ENCODE measurements at places on chromosomes 16 and 17.

DNA sequence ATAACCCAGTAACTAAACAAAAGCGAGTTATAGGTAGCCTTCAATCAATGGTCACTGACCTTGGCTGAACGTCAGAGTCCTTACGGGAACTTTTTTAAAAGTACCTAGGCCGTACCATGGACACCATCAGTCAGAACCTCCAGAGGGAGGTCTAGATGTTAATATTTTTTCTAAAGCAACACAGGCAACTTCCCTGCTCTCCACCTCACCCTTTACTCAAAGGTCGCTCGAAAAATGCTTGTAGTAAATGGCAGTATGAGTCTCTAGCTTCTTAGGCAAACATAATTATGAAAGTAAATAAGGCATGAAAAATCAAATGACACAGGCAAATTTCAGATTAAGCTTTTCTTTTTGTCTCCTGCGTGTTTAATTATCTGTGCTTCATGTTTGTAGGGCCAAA is 82.1 kb downstream of the SLC39A11 start:
- no peak for DNase-seq

DNA sequence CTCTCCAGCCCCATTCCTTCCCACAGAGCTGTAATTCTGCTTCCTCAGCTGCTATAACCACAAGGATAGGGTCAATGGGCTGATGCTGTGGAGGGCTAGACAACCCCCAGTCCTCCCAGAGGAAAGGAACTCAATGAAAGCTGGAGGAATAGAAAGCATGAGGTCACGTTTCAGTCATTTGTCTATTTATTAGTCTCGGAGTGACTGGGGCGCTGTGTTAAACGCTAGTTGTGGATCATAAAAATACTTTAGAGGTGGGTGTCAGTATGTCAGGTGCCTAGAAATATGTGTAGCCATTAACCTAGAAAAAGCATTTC is 787 bp upstream of the CCL3L1 start:
- no peak for DNase-seq

- DNase-seq = no peak
Observed at GRCh38 chr16:5616841-5617240, 519.2 kb upstream of the EEF2KMT start.

- DNase-seq = peak; percentile 53
Observed at GRCh38 chr17:82000803-82001570, 21.7 kb downstream of the CENPX start.

DNA sequence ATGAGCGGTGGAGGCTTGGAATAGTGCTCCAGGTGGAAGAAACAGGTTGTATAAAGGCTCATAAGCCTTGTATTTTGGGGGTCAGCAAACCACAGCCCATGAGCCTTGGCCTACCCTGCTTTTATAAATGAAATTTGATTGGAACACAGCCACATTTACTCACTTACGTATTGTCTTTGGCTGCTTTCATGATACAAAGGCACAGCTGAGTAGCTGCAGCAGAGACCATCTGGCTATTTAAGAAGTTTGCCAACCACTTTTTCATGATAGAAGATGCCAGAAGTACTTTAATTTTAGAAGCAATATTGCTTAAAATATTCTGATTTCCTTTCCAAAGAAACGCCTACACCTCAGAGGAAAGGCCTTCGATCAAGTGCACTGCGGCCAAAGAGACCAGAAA is 73.8 kb downstream of the C17orf58 start:
- DNase-seq = no peak

DNA sequence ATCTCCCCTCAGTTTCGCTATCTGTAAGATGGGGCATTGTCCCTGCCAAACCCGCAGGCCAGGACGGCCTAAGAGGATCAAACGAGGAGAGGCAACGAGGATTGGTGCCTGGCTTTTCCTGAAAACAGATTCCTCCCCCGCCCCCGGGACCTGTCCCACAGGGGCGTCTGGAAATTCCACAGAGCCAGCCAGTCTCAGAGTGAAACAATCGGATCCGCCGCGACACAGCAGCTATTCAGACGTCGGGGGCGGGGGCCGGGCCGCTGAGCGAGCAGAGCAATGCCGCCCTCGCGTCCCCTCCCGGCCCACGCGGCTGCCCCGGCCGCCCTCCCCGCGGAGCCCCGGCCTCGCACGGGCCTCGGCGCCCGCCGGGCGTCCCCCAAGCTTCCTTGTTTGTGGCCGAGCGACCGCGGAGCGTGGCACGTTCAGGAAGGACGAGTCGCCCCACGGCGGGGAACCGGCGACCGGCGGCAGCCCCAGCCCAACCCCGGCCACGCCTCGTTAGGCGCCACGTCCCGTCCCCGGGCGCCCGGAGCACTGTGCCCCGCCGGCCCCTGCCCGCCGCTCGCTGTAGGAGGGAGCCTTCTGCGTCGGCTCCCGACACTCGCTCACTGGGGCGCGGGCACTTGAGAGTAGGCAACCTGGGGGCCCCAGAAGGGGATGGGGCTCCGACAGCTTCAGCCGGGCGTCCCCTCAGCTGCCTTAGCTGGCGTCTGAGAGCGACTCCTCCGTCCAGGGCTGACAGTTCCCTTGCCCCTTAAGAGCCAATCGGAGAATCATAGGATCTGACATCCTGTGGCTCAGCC is 29.6 kb upstream of the PHOSPHO1 start:
- peak; percentile 72 for DNase-seq

- no peak for DNase-seq
Observed at GRCh38 chr17:11707586-11707985, 109.3 kb downstream of the DNAH9 start.

DNA sequence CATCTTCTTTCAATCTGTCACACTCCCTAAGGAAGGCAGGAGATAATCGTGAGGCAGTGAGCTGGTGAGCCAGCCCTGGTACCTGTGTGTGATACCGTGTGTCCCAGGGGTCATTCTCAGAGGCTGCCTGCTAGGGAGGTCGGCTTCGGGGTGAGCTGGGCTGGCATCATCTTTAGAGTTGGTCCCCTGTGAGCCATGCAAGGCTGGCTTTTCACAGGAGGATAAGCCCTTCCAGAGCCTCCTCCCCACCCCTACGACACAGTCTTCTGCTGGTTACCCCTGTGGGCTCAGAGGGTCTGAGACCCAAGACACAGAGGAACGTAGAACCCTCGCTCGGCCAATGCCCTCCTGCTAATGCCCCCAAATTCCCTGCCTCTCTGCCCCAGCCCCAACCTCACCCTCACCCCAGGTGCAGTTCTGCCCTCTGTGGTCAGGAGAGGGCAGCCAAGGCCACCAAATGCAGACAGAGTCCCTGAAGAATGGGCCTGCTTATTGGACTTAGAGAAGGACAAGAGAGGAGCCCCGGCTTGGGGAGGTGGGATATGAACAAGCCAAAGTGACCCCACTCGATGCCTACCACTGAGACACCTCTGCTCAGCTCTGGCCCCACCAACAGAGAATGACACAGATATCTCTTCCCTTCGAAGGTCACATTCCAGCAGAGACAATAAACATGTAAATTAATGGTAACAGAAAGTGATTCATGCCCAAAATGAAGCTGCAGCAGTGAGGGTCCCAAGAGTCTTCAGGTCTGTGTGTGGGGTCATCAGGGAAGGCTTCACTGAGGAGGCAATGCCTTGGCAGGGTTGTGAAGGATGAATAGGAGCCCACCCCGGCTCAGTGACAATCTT is 80.8 kb upstream of the CCL1 start:
- peak; percentile 60 for DNase-seq

DNA sequence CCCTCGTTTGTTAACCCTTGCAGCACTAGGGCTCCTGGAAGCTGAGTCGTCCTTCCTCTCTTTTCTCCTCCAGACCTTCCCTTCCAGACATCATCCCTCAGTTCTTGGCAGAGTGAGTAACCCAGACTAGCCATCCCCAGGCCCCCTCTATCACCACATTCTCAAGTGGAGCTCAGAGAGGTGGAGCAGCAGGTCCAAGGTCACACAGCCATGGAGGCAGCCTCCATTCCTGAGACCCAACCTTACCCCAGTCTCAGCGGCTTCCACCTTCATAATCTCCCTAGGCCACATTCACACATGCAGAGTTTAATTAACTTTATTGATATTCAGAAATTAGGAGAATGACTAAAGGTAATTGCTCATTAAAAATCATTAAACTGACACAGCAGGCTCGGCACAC is 3.0 kb downstream of the SEZ6 start:
- no peak for DNase-seq

- no peak for DNase-seq
Observed at GRCh38 chr16:11258553-11259492, 2.8 kb upstream of the SOCS1 start.

- DNase-seq = peak; percentile 21
Observed at GRCh38 chr17:49290690-49291359, 60.2 kb upstream of the PHOSPHO1 start.

GRCh38 chr16:50282010-50282538 is 15.7 kb downstream of the ADCY7 start:
- no peak for DNase-seq

DNA sequence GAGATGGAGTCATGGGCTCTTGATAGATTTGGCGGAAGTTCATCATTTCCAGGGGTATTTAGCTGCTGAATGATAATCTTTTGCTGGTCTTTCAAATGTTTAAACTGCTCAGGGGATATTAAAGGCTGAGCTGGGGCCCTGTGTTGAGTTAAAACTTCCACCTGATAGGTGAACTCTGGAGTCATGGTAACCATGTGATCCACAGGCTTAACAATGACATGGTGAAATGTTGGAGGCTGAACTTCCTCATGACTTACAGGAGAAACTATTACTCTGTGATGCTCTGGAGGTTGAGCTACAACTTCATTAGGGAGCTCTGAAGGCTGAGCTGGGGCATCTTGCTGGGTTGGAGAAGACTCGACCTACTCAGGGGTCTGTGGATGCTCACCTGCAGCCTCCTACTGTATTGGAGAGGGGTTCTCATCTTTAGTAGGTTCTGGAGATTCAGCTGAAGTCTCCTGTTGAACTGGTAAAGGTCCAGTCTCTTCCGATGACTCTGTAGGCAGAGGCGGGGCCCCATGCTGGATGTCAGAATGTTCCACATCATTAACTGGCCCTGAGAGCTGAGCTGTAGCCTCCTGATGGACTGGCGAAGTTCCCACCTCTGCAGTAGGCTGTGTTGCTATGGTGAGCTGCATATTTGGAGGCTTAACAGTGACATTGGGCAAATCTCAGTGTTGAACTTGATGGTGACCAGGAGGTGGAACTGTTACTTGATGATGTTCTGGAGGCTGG is 24.2 kb downstream of the RDM1 start:
- no peak for DNase-seq

- DNase-seq = peak; percentile 84
Observed at GRCh38 chr17:1055751-1056645, 59.1 kb downstream of the TIMM22 start.

DNA sequence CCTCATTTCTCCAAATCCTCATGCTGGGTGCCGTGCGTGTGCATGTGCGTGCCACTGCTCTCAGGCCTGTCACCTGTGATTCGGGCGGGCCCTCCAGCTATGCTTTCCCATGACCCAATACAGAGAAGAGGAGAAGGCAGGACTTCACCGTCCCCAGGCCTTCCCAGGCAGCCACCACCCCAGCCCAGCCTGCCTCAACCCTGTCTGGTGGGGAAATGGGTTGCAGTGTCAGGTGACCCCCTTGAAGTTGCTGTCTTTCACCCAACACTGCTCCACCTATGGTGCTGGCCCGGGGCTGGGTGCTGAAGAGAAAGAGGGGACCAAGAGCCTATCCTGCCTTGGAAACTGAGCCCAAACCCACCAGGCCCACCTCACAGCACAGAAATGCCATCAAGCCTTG is 94.7 kb downstream of the GOSR1 start:
- no peak for DNase-seq

DNA sequence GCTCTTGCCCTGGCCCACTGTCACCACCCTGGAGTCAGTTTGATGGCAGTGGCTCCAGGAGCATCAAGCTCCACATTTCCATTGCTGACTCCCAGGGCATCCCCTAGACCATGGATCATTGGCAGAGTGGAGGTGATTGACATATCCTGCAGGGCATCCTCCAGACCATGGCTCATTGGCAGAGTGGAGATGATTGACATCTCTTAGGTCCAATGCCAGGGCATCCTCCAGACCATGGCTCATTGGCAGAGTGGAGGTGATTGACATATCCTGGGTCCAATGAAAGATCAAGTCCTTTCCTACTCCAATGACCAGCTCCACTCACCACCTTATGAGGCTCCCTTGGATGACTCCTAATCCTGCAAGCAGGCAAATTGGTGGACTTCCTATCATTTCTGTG is 174.3 kb upstream of the NLRP1 start:
- DNase-seq = no peak

DNA sequence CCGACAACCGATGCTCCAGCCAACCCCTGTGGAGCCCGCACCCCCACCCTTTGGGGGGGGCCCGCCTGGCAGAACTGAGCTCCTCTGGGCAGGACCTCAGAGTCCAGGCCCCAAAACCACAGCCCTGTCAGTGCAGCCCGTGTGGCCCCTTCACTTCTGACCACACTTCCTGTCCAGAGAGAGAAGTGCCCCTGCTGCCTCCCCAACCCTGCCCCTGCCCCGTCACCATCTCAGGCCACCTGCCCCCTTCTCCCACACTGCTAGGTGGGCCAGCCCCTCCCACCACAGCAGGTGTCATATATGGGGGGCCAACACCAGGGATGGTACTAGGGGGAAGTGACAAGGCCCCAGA is 17.9 kb downstream of the NGFR start:
- DNase-seq = no peak

- peak; percentile 52 for DNase-seq
Observed at GRCh38 chr16:83356266-83356665, 451.5 kb upstream of the HSBP1 start.

DNA sequence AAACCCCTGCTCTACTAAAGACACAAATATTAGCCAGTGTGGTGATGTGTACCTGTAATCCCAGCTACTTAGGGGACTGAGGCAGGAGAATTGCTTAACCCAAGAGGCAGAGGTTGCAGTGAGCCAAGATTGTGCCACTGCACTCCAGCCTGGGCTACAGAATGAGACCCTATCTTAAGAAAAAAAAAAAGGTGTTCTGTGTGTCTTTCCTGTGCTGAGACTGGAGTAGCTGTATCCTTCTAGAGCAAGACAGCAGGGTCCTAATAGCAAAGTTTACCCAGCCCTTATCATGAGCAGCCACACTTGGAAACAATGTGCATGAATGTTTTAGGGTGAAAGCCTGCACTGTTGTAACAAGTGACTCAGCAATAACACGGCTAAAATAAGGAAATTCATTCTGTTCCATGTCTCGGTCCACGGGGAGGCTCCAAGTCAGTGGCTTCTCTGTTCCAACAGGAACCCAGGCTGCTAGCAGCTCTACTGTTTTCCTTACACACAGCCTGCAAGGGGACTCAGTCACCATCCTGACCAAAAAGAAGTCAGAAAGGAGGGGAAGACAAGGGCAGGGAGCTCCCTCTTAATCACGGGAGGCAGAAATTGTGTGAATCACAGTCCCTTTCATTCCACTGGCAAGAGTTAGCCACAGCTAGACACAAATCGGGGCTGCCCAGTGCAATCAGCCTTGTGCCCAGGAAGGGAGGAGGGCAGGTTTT is 7.1 kb upstream of the SLC5A11 start:
- no peak for DNase-seq

GRCh38 chr17:56822725-56823124 is 11.0 kb downstream of the C17orf67 start:
- DNase-seq = no peak

GRCh38 chr16:81539759-81540472 is 95.3 kb downstream of the CMIP start:
- no peak for DNase-seq

- peak; percentile 83 for DNase-seq
Observed at GRCh38 chr17:38464723-38465390, 36.6 kb downstream of the ARHGAP23 start.

- peak; percentile 8 for DNase-seq
Observed at GRCh38 chr16:69188716-69189115, 1.8 kb downstream of the SNTB2 start.

All from retina (tissue), 1 donor.